ENCODE measurements at places on chromosomes 5 and 9.

DNA sequence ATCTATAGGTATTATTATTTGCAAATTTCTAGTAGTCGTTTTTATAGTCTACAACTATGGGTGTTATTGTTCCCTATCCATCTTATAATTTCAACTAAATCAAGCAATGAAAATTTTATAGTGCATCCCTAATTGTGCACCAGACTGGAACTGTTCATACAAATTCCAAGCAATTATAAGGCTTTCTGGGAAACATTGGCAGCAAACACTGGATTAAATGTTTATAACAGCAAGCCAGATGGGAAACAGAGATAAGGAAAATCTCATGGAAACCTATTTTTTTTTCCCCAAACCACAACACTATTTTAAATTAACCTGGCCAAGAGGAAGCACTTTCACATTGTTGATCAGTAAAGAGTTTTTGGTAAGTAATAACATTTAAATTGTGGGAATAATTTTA lies 524.3 kb downstream of the RASEF start:
- peak; percentile 84 for DNase-seq

DNA sequence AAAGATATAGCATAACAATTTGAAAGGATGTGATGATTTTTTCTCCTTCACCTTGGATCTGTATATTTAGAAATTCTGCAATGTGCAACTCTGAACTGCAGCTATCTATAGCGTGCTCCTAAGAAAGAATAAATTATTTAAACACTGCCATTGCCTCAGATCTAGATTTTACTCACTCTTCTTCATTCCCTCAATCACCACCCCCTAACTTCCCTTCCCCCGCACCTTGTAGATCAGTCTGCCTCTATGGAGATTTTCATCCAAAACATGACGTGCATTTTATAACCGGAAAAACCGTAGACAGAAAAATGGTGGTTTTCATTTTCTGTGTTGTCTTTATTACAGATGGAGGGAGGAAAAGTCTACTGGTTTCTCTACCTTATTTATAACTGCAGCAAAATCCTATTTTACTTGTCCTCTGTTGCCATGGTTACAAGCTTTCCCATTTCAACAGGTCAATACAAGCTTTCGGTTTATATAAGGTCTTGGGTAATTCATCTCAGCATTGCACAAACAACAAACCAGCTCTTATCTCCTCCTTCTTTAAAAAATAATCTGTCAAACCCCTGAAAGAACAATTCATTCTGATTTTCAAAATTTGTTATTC lies 480.0 kb downstream of the TAF11L14 start:
- DNase-seq = no peak

DNA sequence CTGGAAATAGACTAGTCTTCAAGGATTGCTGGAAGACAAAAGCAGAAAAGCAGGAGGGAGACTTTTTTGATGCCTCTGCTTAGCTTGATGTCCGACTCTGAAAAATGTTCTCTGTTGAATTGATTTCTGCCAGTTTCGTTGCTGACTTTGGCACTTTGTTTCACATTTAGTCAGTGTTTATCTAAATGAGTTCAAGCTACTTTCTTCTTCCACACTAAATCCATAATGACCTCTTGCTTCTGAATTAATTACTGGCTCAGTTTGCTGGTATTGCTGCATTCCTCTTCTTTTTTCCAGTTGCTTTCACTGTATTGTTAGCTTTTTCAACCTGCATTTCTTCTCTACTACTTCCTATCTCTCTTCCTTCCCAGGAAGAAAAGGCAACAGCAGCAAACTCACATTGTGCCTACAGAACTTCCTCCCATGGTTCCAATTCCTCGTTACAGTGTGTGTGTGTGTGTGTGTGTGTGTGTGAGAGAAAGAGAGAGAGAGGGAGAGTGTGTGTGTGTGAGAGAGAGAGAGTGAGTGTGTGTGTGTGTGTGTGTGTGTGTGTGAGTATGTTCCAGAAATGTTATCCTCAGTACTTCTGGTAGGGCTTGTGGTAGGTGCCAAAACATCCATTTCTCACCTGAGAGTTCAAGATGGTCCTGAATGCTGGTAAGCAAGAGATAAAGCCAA lies 234.8 kb downstream of the CSNK1G3 start:
- DNase-seq = no peak

GRCh38 chr9:84323858-84324257 lies 16.7 kb downstream of the SLC28A3 start:
- DNase-seq = no peak

GRCh38 chr5:158014372-158014771 lies 155.4 kb upstream of the CLINT1 start:
- peak; percentile 72 for DNase-seq

DNA sequence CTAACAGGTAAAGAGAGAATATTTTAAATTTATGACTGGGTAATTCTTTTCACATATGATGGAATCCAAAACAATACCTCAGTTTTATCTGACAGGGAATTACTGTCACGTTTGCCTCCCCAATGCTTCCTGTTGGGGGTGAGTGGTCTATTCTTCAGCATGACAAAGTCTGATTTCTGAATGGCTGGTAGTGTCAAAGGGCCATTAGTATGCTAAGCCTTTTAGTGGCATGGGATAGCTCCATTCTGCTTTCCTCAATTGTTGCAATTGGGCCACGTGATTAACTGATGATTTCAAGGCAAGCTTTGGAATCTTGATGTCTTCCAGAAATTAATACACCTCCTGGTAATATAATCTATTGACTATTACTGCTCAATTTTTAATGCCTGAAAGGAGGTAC lies 14.7 kb upstream of the NDUFS4 start:
- DNase-seq = no peak

GRCh38 chr9:104866191-104866590 lies 61.8 kb downstream of the ABCA1 start:
- no peak for DNase-seq

DNA sequence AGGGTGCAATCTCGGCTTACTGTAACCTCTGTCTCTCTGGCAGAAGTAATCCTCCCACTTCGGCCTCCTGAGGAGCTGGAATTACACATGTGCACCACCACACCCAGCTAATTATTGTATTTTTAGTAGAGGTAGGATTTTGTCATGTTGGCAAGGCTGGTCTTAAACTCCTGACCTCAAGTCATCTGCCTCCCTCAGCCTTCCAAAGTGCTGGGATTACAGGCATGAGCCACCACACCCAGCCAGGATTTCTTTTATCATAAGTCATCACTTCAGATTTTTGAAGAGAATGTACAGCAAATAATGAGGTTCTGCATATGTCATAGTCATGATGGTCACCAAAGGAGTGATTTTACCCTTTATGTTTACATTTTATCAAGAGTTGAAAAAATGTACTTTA lies 108.1 kb downstream of the GCNT1 start:
- no peak for DNase-seq

DNA sequence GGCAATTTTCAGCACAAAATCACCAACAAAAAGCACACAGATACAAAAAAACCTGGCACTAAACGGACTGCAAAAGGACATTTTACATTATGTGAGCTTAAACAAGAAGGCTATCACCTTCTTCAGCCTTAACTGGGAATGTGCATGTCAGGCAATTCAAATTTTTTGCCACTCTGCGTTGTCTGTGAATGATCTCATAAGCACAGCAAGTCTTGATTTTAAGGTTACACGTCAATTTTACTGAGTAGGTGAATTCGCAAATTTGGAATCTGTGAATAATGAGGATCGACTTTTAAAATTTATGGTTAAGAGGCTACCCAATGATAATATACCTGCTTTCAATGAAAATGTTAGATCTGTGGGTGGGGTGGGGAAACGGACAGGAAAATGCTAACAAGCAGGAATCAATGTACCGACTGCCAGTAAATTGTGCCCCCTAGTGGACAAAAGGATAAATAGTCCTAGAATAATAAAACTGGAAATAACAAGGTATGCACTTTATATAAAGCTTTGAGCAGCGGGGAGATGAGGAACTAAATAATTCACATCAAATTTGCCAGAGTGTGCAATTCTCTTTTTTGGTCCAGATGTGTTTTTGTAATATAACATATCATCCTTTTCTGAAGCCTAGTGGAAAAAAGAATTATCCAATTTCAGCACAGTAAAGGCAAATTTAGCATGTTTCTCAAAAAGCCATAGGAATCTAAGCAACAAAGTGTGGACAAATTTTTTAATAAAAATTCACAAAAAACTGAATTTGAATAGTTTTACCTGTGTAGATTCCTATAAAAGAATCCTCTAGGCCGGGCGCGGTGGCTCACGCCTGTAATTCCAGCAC lies 20.5 kb downstream of the EQTN start:
- peak; percentile 5 for DNase-seq

GRCh38 chr5:40904205-40904993 lies 4.9 kb upstream of the C7 start:
- DNase-seq = peak; percentile 26

DNA sequence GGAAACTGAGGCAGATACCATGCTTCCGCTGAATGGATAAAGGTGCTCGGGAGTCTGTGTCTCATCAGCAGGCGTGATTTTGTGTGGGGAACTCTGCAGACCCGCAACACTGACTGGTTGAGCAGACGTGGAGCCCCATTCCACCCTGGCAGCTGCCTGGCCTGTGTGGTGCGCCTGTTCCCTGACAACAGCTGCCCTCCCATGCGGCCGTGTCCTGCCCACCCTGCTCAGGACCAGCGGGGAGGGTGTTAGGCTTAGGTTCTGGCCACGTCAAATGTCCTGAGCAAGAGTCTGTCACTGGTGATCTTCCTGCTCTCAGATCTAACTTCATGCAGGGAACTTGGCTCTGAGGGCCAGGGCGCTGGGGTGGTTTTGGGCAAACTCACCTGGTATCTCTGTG lies 417.7 kb upstream of the IRX4 start:
- no peak for DNase-seq

DNA sequence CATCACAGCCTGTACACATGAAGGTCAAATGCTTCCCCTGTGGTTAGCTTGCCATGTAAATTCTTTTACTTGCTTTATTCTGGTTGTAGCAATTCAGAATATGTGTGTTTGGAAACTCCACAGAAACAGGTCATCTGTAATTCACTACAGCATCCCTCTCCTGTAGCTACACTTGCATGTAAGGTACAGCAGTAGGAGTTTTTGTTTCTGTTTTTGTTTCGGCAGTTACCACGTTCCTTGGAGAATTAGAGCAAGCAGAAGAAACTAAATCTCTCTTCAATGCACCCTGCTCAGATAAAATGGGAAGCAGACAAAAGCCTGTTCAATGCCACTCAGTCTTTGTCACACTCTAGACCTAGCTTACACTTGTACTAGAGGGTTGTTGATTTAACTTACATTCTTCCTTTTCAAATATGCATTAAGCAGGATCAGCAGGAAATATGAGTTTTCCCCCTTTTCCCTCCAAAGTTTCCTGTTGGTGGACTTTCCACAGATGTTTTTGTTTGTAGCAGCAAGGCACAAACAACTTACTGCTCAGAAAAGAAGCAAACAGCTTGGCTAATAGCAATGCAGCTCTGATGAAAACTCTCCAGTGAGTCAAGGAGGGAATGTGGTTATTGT lies 80.9 kb downstream of the YIPF5 start:
- DNase-seq = no peak

DNA sequence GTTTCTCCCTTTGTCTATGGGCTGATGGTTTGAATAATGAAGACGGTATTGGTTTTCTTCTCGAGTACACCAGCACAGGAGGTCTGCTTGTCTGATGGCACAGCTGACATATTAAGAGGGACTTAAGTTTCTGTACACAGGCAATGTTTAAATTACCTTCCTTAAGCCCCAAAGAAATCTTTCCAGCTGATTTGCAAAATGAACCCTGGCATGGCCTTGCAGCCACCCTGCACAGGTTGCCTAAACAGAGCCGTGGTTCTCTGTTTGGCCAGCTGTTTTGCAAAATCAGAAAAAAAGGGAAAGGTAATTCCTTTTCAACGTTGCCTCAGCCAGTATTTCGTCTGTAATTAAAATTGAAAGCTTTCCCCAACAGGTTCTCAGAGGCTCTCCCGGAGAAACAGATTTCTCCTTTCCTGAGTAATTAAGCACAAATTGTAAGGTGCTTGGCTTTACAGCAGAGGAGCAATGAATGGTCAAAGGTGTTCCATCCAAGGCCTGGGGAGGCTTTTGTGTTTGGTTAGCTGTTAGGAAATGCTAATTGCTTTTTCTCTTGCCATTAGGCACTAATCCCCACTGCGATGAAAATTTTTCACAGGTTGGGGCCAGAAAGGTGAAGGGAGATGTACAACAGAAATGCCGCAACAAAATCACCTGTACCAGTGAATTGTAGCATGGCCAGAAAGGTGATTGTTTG lies 138.9 kb downstream of the RASEF start:
- DNase-seq = no peak

- peak; percentile 89 for DNase-seq
Measured at GRCh38 chr9:38026021-38026809, 42.8 kb downstream of the SHB start.

- no peak for DNase-seq
Measured at GRCh38 chr5:132774896-132775295, 2.1 kb downstream of the SEPTIN8 start.

DNA sequence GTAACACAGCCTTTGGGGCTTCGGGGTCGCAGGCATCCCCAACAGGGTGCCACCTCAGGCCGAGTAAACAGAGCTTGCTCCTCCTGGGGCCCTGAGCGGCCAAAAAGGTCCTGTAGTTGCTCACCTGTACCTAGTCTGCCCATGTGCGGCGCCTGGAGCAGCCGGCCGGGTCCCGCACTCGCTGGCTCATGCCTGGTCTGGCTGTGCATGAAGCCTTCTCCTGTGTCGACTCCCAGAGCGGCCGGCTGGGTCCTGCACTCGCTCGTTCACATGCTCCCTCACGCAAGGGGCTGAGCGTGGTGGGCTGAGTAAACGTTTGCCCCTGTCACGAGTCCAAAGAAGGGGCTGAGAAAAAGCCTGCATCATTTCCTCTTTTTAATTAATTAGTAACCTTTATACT lies 162.4 kb upstream of the TUT7 start:
- no peak for DNase-seq

DNA sequence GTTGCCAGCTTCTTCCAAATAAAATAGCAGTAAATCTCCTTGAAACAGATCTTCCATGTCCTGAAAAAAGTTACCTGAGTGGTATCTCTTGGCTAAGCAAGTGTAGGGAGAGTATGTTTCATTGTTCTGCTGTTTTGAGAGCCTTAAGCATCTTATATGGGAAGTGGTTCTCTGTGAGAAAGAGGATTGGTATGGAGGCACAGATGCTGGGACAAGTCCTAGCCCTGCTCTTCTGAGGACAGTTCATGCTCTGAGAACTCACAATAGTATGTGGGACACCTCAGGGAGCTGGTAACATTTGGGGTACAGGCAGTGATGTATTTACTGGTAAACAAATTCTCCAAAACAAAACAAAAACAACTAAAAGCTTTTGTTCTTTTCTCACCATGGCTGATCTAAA lies 2.0 kb downstream of the PPP3R2 start:
- DNase-seq = no peak

Measured in retinal pigment epithelial cell (primary cell).